Neural crest cell (in vitro differentiated cells): ENCODE measurements at places on chromosomes 6 and 20. TPM values are rescaled to one million over a fixed set of nuclear protein-coding genes. Genes with fewer than 3 reads are reported as not detected.
A peak's percentile ranks its signal among the peaks of the same experiment; 100 is the strongest.

GRCh38 chr6:5670811-5671561, 335.7 kb downstream of the NRN1 start:
- no peak for DNase-seq

DNA sequence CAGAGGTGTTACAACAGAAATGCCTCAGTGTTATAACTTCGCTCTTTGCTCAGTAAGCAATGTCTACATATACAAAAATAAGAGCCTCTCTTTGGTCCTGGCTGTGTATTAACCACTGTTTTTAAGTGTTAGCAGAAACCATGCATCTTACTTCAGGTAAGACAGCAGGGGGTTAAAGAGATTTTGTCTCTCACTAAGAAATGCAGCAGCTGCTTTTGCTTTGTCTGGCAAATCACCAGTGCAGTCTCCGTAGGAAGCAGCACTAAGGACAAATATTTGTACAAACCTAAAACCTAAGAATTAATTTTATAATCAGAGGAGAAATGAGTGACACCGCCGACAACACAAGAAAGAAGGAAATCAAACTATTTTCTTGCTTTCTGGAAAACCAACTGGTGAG, 758 bp downstream of the SMIM28 start:
- DNase-seq = no peak

GRCh38 chr6:105179244-105180065, at the start of gene POPDC3:
POPDC3 (minus strand) TSS chr6:105180014; CDS start chr6:105161909, 18,105 bp downstream.
- peak; percentile 28 for DNase-seq

GRCh38 chr6:44126320-44127149, 717 bp downstream of the MRPL14 start:
- peak; percentile 28 for DNase-seq

- no peak for DNase-seq
Observed at GRCh38 chr20:37901240-37901639, 1.7 kb upstream of the VSTM2L start.

GRCh38 chr20:14232650-14233049, 104.8 kb downstream of the FLRT3 start:
- DNase-seq = no peak

- no peak for DNase-seq
Observed at GRCh38 chr6:169918239-169918953, 167.0 kb downstream of the ERMARD start.

- DNase-seq = no peak
Observed at GRCh38 chr6:116931456-116931855, 54.4 kb downstream of the RFX6 start.

GRCh38 chr6:170464524-170464979, 88.6 kb downstream of the PSMB1 start:
- DNase-seq = no peak

The OR2H2 gene
- not detected in 2 replicates for total RNA-seq

The PNPLA1 gene
- total RNA-seq = not detected in 2 replicates

The CCN6 gene
- total RNA-seq = not detected in 2 replicates

The CST2 gene
- not detected in 2 replicates for total RNA-seq

The LZTS3 gene
- total RNA-seq = 10.8 and 11.0 TPM in 2 replicates

The CASS4 gene
- 0.14 and 0.16 TPM in 2 replicates for total RNA-seq

The AIF1 gene
- total RNA-seq = not detected in 2 replicates
